Fibroblast of lung (primary cell): ENCODE measurements at places on chromosomes 12 and 14. TPM values are rescaled to one million over a fixed set of nuclear protein-coding genes. Genes with fewer than 3 reads are reported as not detected.
A peak's percentile ranks its signal among the peaks of the same experiment; 100 is the strongest.

DNA sequence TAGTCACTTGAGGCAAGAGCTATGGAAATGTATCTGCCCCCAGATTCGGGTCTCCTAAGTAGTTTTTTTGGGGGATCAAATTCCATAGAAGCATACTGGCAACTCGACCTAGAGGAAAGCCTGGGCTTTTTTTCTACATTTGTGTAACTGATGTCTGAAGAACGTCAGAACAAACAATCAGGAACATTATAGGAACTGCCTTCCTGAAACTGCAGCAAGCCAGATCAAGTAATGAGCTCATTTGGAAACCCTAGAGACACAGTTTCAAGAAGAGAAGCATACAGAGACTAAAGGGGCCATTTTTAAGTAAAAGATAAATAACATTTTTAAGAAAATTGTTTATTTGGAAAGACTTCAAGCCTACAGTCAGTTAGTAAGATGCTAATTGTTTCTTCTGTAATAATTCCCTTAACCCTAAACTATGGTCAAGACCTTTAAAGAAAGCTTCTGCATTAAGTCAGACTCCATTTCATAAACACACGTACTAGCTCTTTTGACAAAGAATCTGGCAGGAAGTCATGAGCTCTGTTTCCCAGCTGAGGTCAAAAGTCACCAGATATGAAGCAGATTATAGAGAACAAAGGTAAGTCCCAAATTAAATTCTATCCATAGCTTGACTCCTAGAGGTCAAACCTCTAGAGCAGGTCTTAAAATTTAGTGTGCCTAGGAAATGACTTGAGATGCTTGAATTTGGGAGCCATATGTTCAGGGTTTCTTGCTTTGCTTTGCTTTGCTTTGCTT lies 112.8 kb downstream of the EGLN3 start:
- no peak for DNase-seq
- no peak overlapping the region for H3K4me3 ChIP-seq
- H3K27me3 ChIP-seq = no peaks in the 10 kb centered on the region

The HOXC11 gene
- not detected in 2 replicates for total RNA-seq

- no peak overlapping the region for H3K4me3 ChIP-seq
- H3K4me1 ChIP-seq = no peaks in the 10 kb centered on the region
- no peak overlapping the region for H3K27ac ChIP-seq
Measured at GRCh38 chr12:97642911-97643310, 180.3 kb downstream of the RMST start.

DNA sequence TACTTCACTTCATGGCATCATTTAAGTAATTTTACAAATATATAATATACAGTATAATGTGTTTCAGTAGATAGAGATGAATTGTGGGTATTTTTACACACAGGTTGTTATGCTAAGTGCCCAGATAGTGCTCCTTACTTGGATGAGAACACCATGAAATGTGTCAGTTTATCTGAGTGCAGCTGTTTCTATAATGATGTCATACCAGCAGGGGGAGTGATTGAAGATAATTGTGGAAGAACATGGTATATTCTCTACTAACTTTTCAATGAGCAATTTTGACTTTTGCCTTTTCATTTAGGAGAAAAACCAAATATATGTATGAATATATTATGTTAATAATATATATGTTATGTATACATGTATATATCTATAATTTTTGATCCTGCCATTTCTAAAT lies 221.6 kb downstream of the LRRK2 start:
- no peak overlapping the region for H3K4me3 ChIP-seq
- H3K27ac ChIP-seq = no peak overlapping the region
- no peaks in the 10 kb centered on the region for H3K36me3 ChIP-seq
- no peaks in the 10 kb centered on the region for H3K4me1 ChIP-seq

The KLRC3 gene
- not detected in 2 replicates for total RNA-seq

DNA sequence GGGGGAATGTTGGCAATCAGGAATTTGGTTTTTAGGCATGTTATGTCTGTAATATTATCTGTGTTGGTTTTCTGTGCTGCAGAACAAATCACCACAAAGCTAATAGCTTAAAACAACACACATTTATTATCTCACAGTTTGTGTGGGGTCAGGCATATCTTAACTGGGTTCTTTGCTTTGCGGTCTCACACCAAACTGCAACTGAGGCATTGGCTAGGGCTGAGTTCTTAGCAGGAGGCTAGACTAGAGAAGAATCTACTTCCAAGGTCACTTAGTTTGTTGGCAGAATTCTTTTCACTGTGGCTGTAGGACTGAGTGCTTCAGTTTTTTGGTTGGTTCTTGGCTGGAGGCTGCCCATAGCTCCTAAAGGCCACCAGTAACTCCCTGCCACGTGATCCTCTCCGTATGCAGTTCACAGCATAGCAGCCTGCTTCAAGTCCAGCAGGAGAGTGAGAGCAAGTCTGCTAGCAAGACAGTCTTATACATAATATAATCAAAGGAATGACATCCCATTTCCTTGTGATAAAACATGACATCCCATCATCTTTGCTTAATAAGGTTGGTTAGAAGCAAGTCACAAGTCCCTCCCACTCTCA lies 21.6 kb downstream of the ATF1 start:
- DNase-seq = peak; percentile 80
- peak overlapping the region; percentile 68 for H3K27ac ChIP-seq
- no peaks in the 10 kb centered on the region for H3K27me3 ChIP-seq
- no peaks in the 10 kb centered on the region for H3K36me3 ChIP-seq

GRCh38 chr12:83470749-83471148 lies 784.0 kb downstream of the TMTC2 start:
- H3K27ac ChIP-seq = no peak overlapping the region
- no peaks in the 10 kb centered on the region for H3K27me3 ChIP-seq
- H3K4me1 ChIP-seq = no peaks in the 10 kb centered on the region
- H3K36me3 ChIP-seq = no peaks in the 10 kb centered on the region

GRCh38 chr14:66360366-66360926 lies 125.7 kb upstream of the CCDC196 start:
- no peak overlapping the region for H3K27ac ChIP-seq
- H3K4me1 ChIP-seq = no peaks in the 10 kb centered on the region
- no peak for DNase-seq
- no peak overlapping the region for H3K4me3 ChIP-seq

The PLD4 gene
- under 0.01 and 0.17 TPM in 2 replicates for total RNA-seq

The COCH gene
- 0.33 and 0.51 TPM in 2 replicates for total RNA-seq

DNA sequence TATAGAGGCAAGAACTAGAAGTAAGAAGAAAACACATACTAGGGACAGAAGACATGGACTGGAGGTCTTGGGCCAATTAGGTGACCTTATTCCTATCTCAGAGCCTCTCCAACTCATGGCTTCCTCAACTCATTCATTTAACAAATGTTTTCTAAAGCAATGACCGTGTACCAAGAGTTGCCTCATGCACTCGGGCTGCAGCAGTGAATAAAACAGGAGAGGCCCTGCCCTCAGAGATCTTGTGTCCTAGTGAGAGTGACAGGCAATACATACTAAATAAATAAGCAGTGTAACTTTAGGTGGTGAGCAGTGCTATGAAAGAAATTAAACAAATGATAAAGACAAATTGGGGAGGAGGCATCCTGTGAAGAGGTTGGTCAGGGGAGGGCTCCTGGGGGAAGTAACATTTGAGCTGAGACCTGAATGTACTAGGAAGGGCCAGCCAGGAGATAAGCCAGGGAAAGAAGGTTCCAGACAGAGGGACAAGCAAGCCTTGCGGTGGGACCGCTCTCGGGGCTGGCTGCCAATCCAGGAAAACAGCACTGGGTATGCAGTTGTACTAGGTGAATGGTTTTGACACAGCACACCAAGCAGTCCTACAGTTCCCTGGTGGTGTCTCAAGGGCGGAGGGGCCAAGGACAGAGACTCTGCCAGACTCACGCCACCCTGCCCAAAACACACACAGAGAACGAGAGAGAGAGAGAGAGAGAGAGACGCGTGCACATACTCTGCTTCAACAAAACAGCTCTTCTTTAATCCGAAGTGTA lies 1.3 kb downstream of the NINJ2 start:
- no peak overlapping the region for H3K4me3 ChIP-seq
- DNase-seq = no peak
- H3K27ac ChIP-seq = no peak overlapping the region

DNA sequence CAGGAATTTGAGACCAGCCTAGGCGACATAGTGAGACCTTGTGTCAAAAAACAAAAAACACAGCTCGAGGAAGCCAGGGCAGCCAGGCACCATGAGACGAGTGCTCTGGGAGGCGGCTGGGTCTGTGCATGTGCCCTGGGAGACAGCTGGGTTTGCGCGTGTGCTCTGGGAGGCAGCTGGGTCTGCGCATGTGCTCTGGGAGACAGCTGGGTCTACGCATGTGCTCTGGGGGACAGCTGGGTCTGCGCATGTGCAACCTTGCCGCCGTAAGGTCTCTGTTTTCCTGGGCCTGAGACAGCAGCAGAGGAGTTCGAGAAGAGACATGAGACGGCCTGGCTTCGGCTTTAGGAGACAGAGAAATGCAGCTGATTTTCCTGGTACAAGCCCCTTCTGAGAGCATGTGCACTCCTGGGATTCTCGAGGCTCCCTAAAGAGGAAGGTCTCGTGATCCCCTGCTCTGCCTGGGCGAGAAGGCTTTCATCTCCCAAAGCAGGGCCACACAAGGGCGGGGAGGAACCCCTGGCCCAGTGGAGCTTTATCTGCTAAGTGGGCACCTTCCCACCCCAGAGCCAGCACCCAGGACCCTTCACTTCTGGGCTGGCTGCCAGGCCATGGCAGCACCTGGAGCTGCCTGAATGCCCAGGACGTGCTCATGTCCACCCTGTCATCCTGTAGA lies 3.5 kb upstream of the BDKRB1 start:
- no peak for DNase-seq
- H3K36me3 ChIP-seq = no peaks in the 10 kb centered on the region
- peak overlapping the region; percentile 74 for H3K27ac ChIP-seq
- no peak overlapping the region for H3K4me3 ChIP-seq
- peaks cover 38% of the 10 kb centered on the region for H3K4me1 ChIP-seq
- no peaks in the 10 kb centered on the region for H3K27me3 ChIP-seq

DNA sequence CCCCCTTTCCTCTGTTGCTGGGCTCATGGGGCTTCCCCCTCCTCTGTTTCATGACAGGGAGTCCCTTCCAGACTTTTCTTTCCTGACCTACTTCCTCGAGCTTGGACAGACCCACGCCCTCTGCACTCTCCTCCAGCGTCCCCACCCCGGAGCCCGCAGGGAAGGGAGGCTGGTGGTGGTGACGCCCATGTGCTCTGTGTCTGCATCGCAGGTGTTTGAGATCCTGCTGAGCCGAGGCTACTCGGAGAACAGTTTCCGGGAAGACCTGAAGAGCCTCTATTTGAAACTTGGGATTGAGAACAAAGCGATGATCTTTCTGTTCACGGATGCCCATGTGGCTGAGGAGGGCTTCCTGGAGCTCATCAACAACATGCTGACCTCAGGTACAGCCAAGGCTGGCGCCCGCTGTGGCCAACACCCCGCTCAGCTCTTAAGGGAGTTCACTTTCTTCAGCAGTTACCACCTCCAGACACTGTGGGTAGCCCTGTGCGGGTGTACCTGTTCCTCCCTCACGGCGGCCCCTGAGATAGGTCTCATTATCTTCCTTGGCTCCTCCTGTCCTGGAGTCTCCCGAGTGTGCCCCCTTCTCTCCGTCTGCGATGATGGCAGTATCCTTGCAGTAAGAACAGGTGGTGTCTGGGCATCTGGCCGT lies 85.6 kb downstream of the CCDC92 start:
- no peak overlapping the region for H3K27ac ChIP-seq
- no peaks in the 10 kb centered on the region for H3K36me3 ChIP-seq
- H3K4me1 ChIP-seq = no peaks in the 10 kb centered on the region
- DNase-seq = no peak
- H3K4me3 ChIP-seq = no peak overlapping the region
- H3K27me3 ChIP-seq = peaks cover 4% of the 10 kb centered on the region

DNA sequence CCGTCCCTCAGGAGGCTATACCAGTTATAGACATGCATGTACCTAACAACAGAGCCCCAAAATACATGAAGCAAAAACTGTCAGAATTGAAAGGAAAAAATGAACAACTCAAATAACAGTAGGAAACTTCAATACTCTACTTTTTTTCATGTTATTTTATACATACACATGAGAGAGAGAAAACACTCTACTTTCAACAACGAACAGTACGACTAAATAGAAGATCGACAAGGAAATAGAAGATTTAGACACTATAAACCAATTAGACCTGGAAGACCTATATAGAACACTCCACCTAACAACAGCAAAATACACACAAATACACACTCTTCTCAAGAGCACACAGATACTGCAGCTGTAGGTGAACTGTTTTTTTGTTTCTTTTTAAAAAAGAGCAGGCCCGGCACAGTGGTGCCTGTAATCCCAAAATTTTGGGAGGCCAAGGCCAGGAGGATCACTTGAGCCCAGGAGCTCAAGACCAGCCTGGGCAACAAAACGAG lies 34.7 kb upstream of the PNMA1 start:
- no peak overlapping the region for H3K27ac ChIP-seq
- DNase-seq = no peak
- peaks cover 2% of the 10 kb centered on the region for H3K36me3 ChIP-seq
- peaks cover 52% of the 10 kb centered on the region for H3K4me1 ChIP-seq

- H3K27me3 ChIP-seq = no peaks in the 10 kb centered on the region
- no peak for DNase-seq
Measured at GRCh38 chr14:35407306-35407630, 2.7 kb upstream of the NFKBIA start.

GRCh38 chr14:89175881-89176799 lies 240.9 kb downstream of the FOXN3 start:
- peaks cover 2% of the 10 kb centered on the region for H3K4me1 ChIP-seq
- H3K36me3 ChIP-seq = no peaks in the 10 kb centered on the region
- H3K27ac ChIP-seq = no peak overlapping the region
- H3K4me3 ChIP-seq = no peak overlapping the region
- H3K27me3 ChIP-seq = no peaks in the 10 kb centered on the region

The ZC2HC1C gene
- total RNA-seq = 1.5 and 1.8 TPM in 2 replicates

DNA sequence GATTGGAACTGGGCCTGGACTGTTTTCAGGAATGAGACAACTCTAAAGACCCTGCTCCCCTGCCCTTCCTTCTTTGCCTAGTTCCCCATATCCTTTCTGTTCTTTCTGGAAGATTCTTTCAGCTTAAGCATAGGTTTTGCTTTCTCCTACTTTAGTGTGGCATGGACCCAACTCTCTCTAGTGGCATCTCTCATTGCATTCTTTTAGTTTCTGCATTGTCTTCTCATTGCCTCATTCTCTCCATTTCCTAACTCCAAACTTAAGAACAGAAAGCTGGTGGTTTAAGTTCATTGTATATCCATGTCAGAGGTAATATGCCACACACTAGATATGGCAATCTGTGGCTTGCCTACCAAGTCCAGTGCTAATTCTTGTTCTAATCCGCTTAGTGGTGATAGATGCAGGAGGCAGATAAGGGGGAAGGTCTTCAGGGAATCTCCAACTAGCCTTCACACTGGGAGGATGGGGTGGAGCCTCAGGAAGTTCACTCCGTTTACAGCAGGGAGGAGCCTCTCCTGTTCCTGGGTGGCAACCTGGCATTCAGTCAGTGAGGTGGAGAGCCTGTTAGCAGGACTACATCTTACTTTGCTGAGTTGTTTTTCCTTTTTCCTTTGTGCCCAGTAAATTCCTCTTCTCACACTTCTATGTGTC lies 165.1 kb upstream of the LMNTD1 start:
- H3K27ac ChIP-seq = no peak overlapping the region
- no peaks in the 10 kb centered on the region for H3K36me3 ChIP-seq
- peaks cover 4% of the 10 kb centered on the region for H3K4me1 ChIP-seq
- H3K27me3 ChIP-seq = no peaks in the 10 kb centered on the region
- H3K4me3 ChIP-seq = no peak overlapping the region

The MRPL52 gene
- total RNA-seq = 40.8 and 50.5 TPM in 2 replicates

GRCh38 chr12:131759176-131759575 lies 48.3 kb downstream of the SFSWAP start:
- H3K4me3 ChIP-seq = no peak overlapping the region
- peaks cover 16% of the 10 kb centered on the region for H3K36me3 ChIP-seq
- H3K27me3 ChIP-seq = no peaks in the 10 kb centered on the region
